ENCODE measurements at places on chromosomes 6 and 20.

- no peak for DNase-seq
Observed at GRCh38 chr20:1083431-1084080, 34.8 kb upstream of the PSMF1 start.

DNA sequence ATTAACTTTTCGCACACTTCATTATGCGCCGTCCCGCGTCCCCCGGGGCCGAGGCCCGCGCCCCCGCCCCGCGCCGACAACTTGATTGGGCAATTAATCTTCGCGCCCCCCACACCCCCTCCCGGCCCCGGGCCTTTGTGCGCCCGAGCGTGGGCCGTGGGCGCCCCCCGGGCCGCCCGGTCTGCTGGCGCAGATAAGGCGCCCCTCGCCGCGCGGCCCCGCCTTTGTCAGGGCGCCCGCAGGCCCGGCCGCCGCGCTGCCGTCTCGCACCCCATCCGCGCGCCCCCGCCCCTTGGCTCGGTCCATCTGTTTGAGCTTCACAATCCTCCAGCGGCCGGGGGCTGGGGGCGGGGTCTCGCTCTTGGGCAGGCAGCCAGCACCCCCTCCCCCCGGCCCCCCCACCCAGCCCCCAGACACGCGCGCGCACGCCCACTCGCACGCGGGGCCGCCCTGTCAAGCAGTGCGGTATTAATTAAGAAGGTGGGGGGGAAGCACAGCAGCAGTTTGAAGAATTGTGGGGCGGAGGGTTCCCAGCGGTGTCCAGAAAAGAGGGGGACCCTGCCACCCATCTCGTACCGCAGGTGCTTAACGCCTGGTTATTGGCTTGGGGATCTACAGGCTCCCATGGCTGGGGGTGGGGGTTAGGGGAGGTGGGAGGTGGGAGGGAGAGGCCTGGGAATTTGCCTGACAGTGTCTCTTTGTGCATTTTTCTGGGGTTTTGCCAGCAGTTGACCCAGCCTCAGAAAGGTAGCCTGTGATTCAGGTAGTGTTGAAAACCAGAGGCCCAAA, 34.6 kb upstream of the SCRT2 start:
- DNase-seq, result no peak

GRCh38 chr6:136566007-136566487, 15.8 kb upstream of the MAP7 start:
- no peak for DNase-seq

DNA sequence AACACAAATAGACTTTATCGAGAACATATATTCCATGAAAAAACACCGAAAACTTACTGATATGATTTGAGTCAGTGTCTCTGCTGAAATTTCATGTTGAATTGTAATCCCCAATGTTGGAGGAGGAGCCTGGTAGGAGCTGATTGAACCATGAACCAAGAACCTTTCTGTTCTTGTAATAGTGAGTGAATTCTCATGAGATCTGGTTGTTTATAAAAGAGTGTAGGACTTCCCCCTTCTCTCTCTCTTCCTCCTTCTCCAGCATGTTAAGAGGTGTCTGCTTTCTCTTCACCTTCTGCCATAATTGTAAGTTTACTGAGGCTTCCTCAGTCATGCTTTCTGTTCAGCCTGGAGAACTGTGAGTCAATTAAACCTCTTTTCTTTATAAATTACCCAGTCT, 1289.3 kb upstream of the CITED2 start:
- no peak for DNase-seq

DNA sequence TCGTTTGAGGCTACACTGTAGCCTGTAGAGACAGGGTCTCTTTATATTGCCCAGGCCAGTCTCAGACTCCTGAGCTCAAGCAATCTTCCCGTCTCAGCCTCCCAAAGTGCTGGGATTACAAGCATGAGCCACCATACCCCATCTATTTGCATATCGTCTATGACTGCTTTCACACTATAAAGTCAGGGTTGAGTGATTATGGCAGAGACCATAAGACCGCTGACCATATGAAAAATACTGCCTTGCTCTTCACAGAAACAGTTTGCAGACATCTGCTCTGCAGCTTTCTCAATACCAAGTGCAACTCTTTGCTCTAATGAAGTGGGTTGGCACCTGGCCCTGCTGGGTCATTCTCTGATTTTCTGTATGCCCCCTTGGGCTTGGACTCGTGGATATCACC, 79.5 kb upstream of the PAK5 start:
- DNase-seq, result no peak

DNA sequence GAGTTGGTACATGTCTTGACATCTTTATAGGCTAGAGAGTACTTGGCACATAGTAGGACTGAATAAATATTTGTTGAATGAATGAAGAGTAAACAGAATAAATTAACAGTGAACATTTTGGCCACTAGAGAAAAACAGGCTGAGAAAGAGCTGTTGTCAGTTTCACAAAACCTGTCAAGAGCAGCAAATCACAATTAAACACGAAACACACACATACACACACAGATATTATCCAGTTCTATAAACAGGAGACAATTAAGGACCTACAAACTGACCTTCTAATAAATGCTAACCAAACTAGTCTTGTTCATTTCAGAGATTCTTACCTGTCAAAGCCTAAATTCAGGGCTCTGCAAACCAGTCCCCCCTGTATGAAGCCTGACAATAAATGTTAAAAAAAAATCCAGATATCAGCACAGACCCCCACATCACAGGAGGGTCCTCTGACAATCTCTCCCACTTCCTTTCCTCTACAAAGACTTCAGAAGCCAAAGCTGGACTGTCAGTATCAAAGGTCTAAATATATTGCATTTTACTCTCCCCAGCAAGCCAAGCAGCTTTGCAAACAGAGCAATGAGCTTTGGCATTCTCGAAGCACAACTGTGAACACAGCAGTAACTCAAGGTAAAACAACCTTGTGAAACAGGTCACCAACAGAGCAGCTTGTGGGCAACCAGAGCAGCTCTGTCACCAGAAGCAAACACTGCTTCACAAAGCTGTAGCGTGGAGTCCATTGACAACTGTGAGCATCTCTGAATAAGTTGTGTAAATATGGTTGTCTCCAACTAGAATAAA, 229.9 kb downstream of the TBXT start:
- no peak for DNase-seq

GRCh38 chr6:158502263-158502950, 57.5 kb upstream of the TMEM181 start:
- no peak for DNase-seq

GRCh38 chr6:795046-795685, 102.2 kb upstream of the EXOC2 start:
- no peak for DNase-seq

DNA sequence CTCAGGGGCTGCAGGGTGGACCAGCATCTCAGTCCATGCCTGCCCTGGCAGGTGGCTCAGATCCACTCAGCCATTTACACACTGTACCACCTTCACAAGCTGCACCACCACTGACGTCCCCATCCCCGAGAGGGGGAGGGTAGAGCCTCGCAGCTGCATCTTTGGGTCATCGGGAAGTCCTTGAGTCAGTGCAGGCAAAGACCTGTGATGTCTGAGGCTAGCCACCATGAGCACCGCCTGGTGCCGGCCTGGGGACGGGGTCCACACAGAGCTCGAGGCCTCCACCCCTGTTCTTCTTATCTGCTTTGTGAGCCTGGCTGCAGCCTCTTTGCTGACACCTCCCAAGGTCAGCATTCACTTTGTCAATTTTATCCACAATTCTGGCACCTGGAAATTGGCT, 141.4 kb downstream of the PHACTR3 start:
- DNase-seq, result no peak

DNA sequence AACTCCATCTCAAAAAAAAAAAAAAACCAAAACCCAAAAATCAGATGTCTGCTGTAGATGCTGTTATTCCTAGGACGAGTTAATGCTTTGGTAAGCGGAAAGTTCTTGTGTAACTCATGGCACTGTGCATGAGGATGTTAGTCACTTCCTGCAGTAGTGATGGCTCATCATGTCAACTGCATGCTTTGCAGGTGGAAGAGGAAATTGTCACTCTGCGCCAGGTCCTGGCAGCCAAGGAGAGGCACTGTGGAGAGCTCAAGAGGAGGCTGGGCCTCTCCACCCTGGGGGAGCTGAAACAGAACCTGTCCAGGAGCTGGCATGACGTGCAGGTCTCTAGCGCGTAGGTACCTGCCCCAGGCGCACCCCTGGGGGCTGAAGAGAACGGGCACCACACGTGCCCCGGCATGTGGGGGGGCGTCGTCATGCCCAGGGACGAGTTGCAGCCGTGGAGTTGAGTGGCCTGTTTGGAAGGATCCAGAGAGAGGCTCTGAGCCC, 8.5 kb downstream of the TPD52L2 start:
- DNase-seq, result no peak

DNA sequence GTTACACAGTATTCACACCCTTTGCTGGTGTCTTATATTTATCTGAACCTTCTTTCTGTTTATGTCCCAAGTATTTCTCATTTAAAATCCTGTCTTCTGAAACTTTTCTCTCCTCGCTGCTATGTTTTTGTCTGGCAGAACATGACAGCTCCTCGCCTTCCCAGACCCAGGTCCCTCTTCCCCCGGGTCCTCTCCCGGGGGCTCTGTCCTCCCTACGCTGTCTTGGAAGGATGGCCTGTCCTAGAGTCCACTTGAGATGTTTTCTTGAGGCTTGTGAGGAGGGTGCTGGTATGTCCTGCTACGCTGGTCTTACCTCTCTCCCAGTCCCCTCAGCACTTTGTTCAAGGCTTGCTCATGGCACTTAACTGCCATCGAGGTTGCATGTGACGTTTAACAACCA, 6.2 kb downstream of the GID8 start:
- DNase-seq, result no peak

DNA sequence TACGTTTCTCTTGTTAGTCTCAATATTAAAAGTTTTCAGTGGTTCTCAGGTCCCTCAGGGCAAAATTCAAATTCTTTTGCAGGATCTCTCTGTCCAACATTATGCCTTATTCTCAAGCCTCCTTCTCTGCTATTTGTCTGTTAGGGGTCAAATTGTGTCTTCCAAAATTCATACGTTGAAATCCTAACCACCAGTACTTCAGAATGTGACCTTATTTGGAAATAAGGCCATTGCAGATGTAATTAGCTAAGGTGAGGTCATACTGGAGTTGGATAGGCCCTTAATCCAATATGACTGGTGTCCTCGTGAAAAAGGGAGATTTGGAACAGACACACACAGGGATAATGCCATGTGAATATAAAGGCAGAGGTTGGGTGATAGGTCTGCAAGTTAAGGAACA, 64.1 kb upstream of the ADGRF1 start:
- no peak for DNase-seq

DNA sequence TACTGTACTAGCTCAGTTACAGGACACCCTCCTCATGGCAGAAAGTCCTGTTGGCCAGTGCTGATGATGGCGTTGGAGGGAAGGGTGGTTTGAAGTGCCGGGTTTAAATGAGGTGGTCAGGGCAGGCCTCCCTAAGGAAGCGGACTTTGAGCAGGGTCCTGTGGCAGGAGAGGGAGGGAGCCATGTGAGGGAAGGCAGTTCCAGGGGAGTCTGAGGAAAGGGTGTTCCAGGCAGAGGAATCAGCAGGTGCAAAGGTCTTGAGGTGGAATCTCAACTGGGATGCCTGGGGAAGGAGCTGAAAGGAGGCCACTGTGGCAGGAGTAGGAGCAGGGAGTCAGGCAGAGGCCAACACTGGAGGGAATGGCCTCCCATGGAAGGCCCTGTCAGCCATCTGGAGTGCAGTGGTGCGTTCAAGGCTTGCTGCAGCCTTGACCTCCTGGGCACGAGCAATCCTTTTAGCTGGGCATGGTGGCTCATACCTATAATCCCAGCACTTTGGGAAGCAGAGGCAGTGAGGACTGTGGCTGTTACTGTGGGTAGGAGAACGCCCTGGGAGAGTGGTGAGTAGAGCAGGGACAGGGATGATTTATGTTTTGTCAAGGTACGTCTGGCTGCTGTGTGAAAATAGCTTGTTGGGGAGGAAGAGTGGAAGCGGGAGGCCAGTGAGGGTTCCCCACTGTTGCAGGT, 26.2 kb downstream of the VSTM2L start:
- DNase-seq, result no peak

GRCh38 chr6:155628306-155628705, 172.7 kb upstream of the NOX3 start:
- no peak for DNase-seq

DNA sequence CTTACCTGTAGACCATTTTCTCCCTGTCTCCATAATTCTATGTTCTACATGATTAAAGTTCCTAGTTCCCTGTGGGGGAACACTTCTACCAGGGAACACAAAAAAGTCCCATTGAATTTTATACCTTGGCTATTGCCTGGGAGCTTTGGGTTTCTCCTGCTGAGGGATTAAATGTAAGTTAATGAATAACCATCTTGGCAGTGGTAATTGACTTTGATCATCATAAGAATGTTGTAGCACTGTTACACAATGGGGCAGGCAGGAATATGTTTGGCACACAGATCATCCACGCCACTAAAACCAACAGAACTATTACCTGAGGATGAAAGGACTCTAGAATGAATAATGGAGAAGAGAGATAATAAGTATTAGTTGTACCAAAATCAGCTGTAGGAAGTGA, 1106.2 kb upstream of the GJE1 start:
- no peak for DNase-seq

DNA sequence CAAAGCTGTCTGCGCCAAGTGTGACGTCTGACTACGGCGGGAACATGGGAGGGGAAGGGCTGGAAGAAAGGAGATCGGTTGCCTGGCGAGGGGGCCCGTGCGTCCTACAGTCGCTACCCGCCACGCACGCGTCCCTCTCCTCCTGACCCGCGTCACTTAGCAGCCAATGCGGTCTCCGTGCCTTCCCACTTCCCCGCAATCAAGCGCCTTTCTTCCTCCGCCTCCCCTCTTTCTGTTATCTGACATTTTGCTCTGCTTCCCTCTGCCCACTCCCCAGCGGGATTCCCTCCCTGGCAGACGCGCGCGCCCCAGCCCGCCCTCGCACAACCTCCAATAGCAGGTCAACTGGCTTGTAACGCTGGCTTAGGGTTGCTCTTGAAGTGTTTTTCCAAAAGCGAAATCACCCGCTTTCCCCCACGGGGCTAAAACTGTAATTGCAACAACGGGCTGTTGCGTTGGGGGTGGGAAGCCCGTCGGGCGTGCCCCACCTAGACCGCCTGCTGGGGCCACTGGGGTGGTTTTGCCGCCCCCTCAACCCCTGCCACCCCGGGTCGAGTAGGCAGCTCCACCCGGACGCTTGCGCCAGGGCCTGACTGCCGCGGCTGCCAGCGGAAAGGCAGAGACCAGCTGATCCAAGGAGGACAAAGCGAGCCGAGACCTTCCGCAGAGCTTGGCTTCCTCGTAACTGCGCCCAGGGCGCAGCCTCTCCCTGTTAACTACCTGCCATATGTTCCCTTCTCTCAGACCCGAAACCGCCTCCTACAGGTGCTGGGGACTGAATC, 6.2 kb upstream of the SOX4 start:
- DNase-seq, result no peak

All from stimulated activated CD8-positive, alpha-beta memory T cell treated with anti-CD3 and anti-CD28 coated beads, Interleukin-12 subunit alpha, Interleukin-12 subunit beta, amount 100 ng/mL, for 1 hour (primary cell).